RWPE1 (cell line): ENCODE measurements at places on chromosomes 1 and 21.

GRCh38 chr21:35980821-35981220 lies 79.5 kb downstream of the SETD4 start:
- no peak for DNase-seq

DNA sequence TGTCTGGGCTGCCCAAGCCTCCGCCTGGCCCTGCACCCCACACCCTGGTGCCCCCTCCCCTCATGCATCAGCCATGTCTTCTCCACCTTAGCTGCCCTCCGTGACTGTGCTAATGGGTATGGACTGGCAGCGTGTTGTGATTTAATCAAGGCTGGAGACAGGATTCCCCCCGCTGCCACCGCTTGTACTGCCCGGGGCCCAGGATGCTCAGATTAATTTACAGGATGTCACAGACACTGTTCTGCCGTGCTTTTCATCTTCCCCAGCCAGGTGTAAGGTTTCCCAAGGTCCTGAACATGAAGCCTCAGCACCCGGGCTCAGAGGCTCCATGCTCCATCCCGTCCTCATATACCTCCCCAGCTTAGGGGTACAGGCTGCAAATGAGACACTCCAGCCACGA lies 66.3 kb downstream of the TAS1R2 start:
- no peak for DNase-seq

DNA sequence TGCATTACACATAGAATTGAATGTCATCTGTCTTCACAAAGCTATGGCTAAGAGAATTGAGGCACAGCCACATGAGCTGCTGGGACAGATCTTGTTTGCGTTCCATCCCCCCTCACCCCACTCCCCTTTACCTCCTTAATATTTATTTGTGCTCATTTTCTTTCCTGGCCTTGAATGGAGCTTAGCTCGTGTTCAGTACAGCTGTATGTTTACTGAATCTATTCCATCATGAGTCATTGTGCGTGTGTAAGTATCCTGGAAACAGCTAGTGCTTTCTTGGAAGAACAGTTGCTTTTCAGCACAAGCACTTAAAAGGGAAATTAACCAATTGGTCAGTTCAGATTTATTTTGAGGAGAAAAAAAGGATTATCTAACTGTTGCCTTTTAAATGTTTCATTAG lies 14.7 kb downstream of the PROX1 start:
- DNase-seq = peak; percentile 17

DNA sequence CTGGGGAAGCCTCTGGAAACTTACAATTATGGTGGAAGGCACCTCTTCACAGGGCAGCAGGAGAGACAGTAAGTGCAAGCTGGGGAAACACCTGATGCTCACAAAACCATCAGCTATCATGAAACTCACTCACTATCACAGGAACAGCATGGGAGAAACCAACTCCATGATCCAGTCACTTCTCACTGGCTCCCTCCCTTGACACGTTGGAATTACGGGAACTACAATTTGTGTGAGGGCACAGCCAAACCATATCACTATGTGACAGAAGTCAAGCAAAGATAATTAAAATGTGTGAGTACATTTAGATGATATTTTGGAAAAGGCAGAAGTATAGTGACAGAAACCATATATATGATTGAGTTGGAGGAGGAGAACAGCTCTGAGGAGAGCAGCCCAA lies 474.0 kb upstream of the OLFM3 start:
- no peak for DNase-seq

DNA sequence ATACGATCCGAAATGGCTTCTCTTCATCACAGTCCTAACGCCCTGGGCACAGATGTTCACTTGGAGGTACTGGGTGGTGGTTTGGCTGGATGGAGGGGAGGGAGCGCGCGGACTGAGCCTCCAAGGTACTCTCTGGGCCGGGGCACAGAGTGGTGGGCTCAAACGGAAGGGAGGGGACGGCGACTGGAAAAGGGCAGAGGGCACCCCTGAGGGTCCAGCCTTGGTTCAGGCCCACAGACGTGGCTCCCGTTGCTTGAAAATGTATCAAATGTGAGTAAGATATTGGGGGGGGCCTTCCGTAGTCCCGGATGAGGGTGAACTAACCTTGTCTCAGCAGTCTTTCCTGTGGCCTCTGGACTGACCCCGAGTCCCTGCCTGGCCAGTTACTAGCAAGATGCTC lies 463 bp downstream of the IL12RB2 start:
- DNase-seq = no peak

- DNase-seq = no peak
Observed at GRCh38 chr1:56321150-56321490, 258.2 kb downstream of the PLPP3 start.

GRCh38 chr1:156726549-156727226 lies 1.6 kb upstream of the METTL25B start:
- DNase-seq = peak; percentile 78

DNA sequence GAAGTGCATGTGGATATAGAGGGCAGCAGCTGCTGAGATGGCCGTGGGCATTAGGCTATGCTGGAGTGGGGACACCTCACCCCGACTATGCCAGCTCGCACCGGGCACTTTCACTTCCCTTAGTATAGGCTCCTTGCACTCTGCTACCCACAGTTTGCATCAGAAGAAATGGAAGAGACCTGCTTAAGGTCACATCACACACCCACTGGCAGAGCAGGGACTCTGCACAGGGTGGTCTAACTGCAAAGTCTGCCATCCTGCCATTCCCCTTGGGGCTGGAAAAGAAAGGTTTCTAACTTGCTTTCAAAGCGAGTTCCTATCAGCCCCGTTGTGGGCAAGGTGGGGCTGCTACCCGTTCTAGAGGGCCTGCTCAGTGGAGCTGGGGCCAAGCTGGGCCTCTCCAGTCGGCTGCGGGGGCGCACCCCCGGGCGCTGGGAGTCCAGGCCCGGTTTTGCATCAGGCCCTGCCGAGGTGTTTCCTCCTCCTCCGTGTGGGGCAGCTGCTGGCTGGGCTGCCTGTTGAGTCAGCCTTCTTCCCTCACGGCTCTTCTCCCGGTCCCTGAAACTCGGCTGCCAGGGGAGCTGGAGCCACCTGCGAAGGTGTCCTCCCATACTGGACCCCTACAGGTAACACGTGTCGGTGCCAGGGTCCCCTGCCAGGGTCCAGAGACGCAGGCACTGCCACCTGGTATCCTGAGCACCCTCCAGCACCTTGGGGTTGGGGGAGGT lies at the start of gene SYTL1:
TSS of gene SYTL1 (plus strand) at position 498 of the 728 bp plus-strand sequence. CDS start 3,313 bp downstream, outside the sequence.
- DNase-seq = peak; percentile 84

DNA sequence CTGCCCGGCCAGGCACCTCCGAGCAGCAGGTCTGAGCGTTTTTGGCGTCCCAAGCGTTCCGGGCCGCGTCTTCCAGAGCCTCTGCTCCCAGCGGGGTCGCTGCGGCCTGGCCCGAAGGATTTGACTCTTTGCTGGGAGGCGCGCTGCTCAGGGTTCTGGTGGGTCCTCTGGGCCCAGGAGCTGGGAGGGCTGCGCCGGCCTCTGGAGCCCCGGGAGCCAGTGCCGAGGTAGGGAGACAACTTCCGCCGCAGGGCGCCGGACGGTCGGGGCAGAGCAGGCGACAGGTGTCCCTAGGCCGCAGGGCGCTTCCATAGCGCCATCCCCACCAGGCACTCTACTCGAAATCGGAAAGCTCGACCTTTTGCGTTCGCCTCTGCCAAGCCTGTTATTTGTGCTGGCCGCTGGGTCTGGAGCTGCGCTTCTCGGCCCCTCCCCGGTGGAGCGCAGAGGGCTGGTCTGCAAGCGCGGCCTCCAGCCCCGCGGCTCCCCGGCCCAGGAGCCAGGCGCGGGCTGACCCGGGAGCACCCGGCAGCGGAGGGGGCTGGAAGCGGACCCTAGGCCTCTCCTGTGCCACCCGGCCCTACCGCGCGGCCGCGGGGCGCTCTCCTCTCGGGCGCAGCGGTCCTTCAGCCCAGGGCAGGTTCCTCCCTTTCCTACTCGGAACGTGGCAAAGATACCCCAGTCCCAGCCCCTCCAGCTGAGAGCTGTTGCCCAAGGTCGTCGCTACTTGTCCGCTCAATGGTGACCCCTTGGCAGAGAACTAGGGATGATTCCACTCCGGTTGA lies 2.2 kb downstream of the SIM2 start:
- DNase-seq = no peak

DNA sequence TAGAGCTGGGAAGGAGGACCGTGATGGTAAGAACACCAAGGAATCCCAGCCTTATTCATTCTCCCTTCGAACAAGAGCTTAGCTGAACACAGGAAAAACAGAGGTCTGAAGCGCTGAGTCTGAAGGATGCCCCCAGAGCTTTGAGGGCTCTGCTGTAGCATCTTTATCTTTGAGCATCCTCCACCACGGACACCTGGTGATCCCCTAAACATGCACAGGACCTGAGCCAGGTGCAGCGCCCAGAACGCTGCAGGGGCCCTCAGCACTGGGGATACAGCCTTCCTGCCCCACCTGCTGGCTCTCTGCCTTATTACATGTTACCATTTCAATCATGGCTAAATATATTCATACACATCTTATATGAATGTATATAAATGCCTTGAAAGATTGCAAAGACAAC lies 7.7 kb upstream of the GPATCH4 start:
- DNase-seq = peak; percentile 58

DNA sequence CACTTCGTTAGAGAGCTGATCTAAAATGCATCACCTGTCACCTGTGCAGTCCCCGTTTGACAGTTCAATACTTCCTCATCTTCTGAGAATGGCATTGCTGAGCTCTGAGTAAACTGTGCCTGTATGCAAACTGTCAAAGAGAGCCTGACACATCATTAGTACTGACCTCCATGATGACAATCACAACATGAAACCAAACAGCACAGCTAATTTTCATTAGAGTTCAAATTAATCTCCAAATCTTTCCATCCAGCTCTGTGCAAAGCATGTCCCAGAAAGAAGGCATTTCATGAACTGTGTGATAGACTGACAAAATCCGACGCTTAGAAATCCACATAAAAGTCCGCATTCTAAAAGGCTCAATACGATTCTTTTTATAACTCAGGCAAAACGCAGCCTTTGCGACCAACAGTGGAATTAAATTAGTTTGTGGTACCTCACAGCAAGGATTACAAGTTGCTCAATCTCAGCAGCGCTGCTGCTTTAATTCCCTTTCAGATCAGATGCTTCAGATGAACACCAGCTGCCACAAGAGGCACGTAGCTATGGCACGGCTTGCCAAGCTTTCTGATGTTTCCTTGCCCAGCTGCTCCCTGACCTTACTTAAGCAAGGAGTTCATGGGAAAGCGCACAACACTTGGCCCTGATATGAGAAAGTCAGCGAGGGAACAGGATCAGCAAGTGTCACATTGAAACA lies 765.5 kb upstream of the PRMT6 start:
- no peak for DNase-seq

DNA sequence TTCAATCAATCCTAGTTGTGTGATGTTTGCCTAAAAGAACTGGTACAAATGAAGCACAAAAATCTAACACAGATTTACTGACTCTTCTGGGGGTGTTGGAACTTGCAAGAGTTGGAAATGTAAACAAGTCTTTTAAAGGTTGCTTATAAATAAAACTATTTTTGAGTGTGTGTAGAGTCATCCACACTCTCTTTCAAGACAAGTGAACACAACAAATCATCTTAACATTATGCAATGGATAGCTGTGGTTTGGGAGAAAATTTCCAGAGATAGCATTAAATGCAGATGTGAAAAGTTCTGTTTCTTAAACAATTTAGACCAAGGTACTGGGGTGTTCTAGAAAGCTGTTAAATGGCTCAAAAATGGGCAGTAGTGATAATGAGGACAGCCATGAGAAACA lies 28.7 kb downstream of the C1orf87 start:
- no peak for DNase-seq

- no peak for DNase-seq
Observed at GRCh38 chr1:224959115-224959514, 29.6 kb downstream of the DNAH14 start.

- peak; percentile 75 for DNase-seq
Observed at GRCh38 chr1:154419620-154420571, 14.8 kb downstream of the IL6R start.

DNA sequence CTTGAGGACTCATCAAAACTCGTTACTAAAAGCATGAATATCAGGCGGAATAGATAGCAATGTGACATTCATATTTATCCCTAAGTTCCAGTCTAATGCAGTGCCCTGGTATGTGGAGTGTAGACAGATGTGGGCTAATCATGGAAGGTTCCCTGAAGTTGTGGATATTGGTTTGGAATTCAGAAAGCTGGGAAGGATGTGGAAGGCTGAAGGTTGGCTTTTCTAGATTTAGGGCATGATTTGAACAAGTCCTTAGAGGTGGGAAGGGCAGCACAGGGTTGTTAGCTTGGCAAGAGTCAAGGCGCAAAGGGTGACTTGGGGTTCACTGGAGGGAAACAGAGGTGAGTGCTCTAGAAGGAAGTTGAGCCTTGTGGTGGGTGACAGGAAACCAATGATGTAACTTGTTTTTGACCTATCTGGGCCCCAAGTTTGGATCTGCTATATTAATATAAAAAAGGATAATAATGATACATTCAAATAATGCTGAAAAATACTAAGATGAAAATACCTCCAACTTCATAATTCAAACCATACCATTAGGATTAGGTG lies 21.9 kb downstream of the LGALS8 start:
- no peak for DNase-seq

DNA sequence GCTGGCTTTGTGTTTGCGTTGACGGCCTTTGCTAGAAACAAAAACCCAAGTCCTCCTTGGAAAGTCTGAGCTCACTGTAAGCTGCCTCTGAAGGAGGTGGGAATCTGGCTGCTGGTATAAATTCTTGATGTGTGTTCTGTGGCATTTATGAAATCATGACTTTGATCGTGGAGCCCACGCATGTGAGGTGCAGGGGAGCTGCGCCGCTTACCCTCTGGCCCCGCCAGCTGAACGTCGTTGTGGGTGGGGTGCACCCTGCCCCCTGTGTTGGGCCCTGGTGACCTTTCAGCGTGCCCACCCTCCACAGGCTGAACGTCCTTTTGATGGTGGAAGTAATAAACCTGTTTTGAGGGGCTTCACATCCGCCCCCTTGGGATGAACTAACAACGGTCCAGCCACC lies 21.2 kb upstream of the DIP2A start:
- no peak for DNase-seq

DNA sequence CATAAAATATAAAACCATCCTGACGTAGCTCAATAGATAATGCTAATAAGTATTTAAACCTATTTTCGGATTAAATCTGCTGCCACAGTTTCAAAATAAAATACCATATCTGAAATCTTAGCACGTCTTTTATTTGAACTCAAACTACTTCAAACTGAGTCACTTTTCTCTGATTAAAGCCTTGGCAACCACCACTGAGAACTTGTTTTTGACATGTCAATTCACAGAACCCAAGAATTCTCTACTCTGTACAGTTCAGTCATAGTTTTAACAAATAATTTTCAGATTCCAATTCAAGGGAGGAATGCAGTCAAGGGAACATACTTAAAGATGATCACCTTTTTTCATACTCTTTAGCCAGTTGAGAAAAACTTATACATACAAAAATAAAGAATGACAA lies 643.2 kb downstream of the KCNT2 start:
- DNase-seq = no peak
